ENCODE measurements at places on chromosomes 1 and 21.

DNA sequence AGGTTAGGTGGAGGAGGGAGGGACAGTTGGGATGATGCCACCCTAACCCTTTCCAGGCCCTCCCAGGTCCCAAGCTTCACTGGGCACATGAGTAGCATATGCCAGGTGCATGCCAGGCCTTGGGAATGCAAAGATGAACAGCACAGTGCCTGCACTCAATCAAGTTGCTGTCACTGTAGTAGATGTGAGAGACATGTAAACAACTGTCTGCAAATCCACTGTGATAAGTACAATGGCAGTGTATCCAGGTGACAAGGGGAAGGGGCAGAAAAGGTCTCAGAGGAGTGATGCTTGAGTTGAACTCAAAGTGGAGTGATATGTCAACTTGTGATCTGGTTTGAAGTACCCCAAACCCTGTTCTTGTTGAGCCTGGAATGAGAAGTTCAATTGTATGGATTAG, 49.5 kb upstream of the LRRN2 start:
- DNase-seq: no peak

- DNase-seq: no peak
Measured at GRCh38 chr1:6416295-6416656, 3.4 kb downstream of the HES2 start.

- DNase-seq: no peak
Measured at GRCh38 chr1:202593845-202594244, 116.4 kb downstream of the SYT2 start.

GRCh38 chr1:100556181-100556580, 18.2 kb downstream of the GPR88 start:
- DNase-seq: no peak

DNA sequence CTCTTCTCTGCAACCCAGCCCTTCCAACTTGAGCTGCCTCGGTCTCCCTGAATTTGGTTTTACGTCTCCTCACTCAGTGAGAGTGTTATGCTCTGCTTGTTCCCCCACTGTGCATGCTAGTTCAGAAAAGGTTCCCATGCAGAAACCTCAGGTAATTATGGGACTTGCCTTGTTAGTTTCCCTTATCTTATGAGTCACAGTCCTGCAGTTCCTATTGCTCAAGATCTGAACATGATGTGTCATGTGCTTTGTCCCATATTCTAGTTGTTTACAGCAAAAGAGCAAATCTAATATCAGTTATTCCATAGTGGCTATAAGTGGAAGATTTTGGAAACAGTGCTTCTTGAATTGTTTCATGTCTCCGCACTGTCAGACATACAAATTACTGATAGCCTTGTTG, 74.4 kb downstream of the DUSP10 start:
- DNase-seq: no peak

- DNase-seq: no peak
Measured at GRCh38 chr1:110240476-110241210, 30.5 kb downstream of the KCNC4 start.

GRCh38 chr21:26715878-26716506, 129.2 kb downstream of the ADAMTS1 start:
- no peak for DNase-seq

All from activated T-helper 9 cell treated with anti-CD3 and anti-CD28 coated beads, Interleukin-2, amount 50 U/mL, for 16 hours (primary cell).